Activated CD4-positive, alpha-beta T cell treated with anti-CD3 and anti-CD28 coated beads, Interleukin-2, Interleukin-4, amounts not matched to agents 100 ng/mL and 50 ng/mL, durations not matched to agents 16 hours and 8 hours (primary cell): ENCODE measurements at places on chromosomes 3 and 15.

DNA sequence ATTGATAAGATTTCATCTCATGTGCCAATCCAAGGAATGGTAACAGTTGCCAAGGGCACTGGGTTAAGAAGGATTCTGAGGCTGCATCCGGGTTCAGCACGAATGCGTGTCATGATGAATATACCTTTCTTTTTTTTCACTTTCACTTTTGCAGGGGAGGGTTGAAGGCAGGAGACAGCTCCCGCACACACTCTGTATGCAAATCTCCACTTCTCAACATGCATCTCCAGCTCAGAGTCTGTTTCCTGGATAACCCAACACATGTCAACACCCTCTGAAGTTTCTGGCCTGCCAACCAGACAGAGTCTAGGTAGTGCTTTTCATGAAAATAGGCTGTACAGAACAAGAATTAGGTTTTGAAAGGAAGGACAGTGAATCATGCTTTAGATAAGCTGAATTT is 21.6 kb downstream of the B4GALT4 start:
- DNase-seq = peak; percentile 57

GRCh38 chr15:85755942-85756341 is 38.8 kb downstream of the KLHL25 start:
- DNase-seq = no peak

DNA sequence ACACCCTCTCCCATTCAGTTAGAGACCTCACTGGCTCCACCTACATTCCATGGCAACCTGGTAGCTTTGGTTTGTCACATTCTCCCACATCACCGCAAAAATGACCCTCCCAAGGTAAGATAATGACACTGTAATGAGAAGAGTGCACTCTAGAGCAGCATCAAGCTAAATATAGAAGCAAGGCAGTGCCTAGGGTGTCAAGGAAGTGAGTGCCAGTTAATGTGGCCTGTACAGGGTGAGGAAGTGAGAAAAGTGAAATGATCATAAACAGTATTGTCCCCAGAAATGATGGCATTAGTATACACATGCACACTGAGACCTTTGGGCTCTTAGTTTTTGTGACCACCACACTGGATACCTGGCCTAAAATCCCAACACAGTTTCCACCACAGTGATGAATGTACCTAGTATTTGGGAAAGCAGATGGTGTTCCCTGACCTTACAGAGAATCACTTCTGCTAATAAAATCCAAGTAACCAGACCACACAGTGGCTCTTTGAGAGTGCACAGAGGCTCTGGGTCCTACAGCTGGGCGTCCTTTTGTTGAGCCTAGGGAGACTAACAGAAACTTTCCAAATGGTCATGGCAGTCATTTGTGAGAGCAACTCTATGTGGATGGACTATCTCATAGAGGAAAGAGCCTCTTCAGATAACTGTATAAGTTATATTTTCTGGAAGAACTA is 106.6 kb downstream of the ARPP21 start:
- DNase-seq = no peak

GRCh38 chr3:66904336-66904735 is 93.8 kb upstream of the KBTBD8 start:
- DNase-seq = no peak

GRCh38 chr3:108202834-108203233 is 19.4 kb downstream of the IFT57 start:
- no peak for DNase-seq

- no peak for DNase-seq
Observed at GRCh38 chr15:51738553-51738952, 1.1 kb upstream of the LYSMD2 start.
